Transverse colon (tissue), 4 donors: ENCODE measurements at places on chromosomes 3 and 15.
A peak's percentile ranks its signal among the peaks of the same experiment; 100 is the strongest.

DNA sequence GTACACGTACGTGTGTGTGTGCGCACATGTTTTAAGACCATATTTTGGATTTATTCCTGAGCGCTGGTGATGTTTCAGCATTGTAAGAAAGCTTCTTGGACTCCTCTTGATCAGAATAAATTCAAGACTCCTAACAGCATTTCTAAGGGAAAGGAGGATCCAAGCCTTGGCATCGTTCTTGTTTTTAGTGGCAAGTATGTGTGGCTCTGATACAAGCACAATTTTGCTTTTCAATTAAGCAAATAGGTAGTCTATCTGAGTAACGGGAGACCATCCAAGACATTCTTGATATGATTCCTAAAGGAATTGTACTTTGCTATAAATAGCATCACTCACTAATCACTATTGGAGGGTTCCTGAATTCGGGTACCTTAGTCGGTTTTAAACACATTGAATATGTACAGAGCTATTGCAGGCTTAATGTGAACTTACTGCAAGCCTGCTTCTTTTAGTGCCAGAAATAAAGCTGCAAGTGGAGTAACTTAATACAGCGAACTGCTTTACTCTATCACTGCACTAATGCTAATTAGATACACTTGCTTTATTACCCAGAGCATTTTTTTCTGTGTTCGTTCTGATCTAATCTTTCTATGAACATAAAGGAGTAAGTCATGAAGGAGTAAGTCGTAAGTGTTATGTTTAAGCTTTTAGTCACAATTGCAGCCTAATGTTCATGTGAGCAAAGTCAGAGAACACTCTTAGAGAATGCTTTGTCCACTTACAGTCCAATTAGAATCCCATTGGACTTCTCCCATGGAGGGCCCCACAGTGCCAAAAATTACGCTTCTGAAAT is 186.3 kb downstream of the MCTP2 start:
- no peak for DNase-seq

GRCh38 chr3:128486205-128486628 is 6.8 kb downstream of the GATA2 start:
- no peak for DNase-seq

GRCh38 chr15:34161329-34161963 is 48.5 kb downstream of the KATNBL1 start:
- no peak for DNase-seq

- no peak for DNase-seq
Measured at GRCh38 chr3:49700453-49701128, 11.2 kb downstream of the RNF123 start.

- DNase-seq, result no peak
Measured at GRCh38 chr3:123346021-123346420, 102.9 kb downstream of the ADCY5 start.

DNA sequence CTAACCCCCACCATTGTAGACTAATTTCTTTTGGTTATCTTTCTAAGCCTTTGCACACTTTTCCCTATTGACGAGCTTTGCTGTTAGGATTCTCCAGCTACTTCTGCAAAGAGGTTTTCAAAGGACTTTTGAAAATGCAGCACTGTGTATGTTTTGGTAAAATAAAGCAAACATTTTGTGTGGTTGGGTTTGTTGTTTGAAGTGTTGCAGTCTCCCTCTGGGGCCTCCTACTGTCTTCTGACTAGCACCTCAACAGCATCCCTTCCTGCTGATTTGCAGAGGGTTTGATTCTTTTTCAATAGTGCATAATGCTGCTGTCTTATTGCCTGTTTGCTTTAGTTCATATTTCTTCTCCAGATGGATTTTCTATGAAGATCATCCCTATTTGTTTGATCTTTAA is 775.1 kb upstream of the CFAP20DC start:
- no peak for DNase-seq

GRCh38 chr15:39834256-39834655 is 51.6 kb upstream of the FSIP1 start:
- DNase-seq, result no peak

DNA sequence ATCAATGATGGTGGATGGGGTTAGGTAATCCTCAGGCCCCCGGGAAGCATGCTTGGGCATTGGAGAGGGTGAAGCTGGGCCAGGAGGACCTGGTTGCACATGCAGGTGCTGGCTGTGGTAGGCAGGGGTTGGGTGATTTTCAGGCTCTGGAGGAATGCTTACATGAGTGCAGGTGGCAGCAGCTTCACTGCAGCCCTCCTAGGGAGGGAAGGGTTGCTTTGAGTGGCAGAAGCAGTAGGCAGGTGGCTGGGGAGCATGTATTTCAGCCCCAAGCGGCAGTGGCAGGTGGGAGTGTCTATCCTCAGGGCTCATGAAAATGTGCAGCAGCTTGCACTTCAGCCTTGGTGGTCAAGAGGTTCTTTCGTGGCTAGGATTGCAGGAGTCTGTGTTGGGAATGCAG is 230.0 kb upstream of the CTNNB1 start:
- no peak for DNase-seq

- no peak for DNase-seq
Measured at GRCh38 chr15:41559239-41559782, 299 bp downstream of the TYRO3 start.

DNA sequence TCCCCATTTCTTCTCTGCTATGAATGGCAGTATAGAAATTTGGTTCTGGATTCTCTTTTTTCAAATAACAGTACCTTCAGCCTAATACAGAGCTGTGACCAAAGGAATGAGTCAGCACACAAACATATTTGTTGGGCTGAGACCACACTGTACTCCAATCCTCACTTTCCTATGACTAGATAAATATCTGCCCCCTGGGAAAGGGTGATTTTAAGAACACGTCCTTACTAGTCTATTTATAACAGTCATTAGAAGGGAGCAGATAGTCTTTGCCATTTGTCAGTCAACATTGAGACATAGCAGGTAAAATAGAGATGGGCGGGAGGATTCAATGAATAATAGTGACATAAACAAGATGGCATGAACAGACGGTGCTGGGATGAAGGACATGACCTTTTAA is 461.3 kb downstream of the MCTP2 start:
- DNase-seq, result no peak

DNA sequence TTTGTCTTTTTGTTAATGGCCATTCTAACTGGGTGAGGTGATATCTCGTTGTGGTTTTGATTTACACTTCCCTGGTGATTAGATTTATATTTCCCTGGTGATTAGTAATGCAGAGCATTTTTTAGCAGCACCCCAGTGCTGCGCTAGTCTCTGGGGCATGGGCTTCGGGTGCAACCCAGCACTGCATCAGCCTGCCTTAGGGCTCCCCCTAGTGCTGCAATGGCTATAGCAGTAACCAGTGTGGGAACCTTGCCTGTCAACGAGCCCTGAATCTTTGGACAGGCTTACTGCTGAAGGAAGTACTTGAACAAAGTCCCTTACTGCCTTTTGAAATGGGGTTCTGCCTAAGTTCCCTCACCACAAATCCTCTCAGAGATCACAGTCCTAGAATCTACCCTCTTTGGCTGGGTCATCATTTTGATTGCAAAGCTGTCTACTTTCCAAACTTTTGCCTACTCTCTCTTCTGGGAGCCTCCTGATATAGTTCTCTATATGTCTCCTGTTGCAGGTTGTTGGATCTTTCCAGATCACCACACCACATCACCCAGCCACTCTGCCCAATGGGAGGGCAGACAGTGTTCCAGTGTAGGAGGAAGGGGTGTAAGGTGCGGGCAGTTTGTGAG is 79.2 kb upstream of the CCNL1 start:
- DNase-seq, result peak; percentile 76

- DNase-seq, result no peak
Measured at GRCh38 chr3:137202941-137203340, 245.2 kb downstream of the IL20RB start.
